Tongue (tissue), 3 donors: ENCODE measurements at places on chromosomes 16 and 17. TPM values are rescaled to one million over a fixed set of nuclear protein-coding genes. Genes with fewer than 3 reads are reported as not detected.

HBA1 gene
- 357 TPM for total RNA-seq

GRCh38 chr17:75737133-75737962 lies 16.1 kb downstream of the ITGB4 start:
- DNase-seq: no peak

CHP2 gene
- total RNA-seq: 0.62 TPM

SMG1 gene
- total RNA-seq: 134 TPM

DNA sequence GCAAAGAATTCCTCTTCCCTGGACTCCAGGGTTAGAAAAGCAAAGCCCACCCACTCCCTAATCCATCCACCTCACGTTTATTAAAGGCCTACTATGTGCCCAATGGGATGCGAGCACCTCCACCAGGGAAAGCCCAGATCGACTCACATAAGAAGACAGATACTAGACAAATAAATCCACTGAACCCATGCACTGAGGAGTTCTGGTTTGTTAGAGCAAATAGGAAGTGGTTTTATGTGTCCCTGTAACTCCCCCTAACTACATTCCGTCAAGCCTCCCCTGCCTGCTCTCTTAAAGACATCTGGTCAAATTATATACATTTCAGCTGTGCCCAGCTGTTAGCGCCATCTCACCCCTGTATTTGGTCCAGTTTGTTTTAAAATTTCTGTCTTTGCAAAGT lies 218.5 kb upstream of the RPL38 start:
- peak; percentile 60 for DNase-seq

GRCh38 chr17:52147431-52147830 lies 11.1 kb downstream of the CA10 start:
- DNase-seq: no peak

KRT40 gene
- 7.7 TPM for total RNA-seq

IL17C gene
- total RNA-seq: not detected

GRCh38 chr17:76382803-76383545 lies 1.4 kb upstream of the SPHK1 start:
- DNase-seq: peak; percentile 54

CCDC78 gene
- total RNA-seq: 1.4 TPM

DNA sequence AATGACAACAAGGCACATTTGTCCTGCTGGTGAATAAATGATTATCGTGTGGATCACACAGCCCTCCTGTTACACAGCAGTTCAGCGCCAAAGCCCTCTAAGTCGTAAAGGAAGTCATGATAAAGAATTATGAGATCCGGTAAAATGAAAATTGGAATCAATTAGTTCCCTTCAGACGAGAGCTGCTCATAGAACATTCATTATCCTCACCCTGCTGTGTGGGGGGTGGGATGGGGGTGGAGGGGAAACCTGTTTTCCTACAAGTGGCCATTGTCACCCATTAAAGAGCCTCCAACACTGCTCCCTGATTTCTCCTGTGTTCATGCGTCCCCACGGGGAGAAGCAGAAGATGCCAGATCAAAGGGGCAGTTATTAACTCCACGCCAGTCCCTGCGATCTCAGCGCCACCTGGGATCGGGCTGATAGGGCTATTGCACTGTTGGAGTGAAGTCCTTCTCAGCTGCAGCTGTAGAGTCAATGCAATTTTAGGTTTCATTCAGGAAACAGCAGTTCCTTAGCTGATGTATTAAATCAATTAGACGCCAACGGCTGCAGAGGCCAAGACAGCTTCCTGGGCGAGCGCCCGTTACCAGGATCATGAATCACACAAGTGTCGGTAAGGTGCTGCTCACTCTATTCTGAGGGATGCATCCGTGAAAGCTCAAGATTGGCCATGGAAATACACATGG lies 19.2 kb upstream of the CACNG4 start:
- DNase-seq: no peak

GRCh38 chr16:81469183-81469677 lies 24.6 kb downstream of the CMIP start:
- DNase-seq: no peak

DNA sequence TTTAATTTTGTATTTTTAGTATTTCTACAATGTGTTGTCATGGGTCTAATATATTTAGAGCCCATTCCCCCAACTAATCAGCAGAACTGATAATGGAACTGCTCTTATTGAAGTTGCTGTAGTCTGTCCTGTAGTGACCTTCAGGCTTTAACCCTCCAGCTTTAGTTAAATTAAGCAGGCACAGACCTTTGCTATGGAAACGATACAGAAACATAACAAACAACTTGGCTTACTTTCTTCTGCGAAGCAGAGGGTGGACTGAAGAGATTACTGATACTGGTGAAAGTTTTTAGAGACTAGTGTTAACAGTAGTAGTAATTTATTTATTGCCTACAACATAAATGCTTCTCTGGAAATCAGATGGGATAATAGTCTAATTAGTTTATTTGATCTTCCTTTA lies 61.4 kb downstream of the NFATC3 start:
- DNase-seq: peak; percentile 70

NPIPA7 gene
- 4.0 TPM for total RNA-seq

NOTUM gene
- 1.9 TPM for total RNA-seq

GDPD1 gene
- 3.4 TPM for total RNA-seq

DNA sequence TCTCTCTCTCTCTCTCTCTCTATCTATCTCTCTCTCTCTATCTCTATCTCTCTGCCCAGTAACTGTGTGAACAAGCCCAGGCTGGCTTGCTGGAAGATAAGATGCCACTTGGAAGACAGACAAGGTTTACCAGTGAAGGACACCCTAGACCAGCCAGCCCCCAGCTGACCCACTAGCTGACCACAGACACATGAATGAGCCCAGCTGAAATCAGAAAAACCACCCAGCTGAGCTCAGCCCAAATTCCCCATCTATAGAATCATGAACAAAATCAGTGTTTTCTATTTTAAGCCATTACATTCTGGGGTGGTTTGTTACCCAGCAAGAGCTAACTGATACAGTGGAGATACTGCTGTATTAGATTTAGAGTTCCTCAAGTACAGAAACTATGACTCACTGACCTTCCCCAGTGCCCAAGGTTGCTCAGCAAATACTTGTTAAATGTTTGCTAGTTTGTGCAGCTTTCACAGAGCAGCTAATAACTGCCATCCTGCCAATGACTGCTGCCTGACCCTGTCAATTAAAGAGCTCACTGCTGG lies 18.0 kb downstream of the EMP2 start:
- DNase-seq: no peak

GRCh38 chr16:89025636-89026035 lies 48.6 kb upstream of the CBFA2T3 start:
- DNase-seq: no peak

- peak; percentile 80 for DNase-seq
Observed at GRCh38 chr16:80347900-80348299, 192.9 kb upstream of the DYNLRB2 start.

- DNase-seq: peak; percentile 55
Observed at GRCh38 chr17:81491761-81492160, 20.8 kb downstream of the ACTG1 start.

GRCh38 chr17:29347831-29348629 lies 42.1 kb upstream of the TAOK1 start:
- no peak for DNase-seq

- no peak for DNase-seq
Observed at GRCh38 chr17:39555368-39555767, 52.4 kb downstream of the NEUROD2 start.

- peak; percentile 90 for DNase-seq
Observed at GRCh38 chr17:78351449-78352006, 8.3 kb downstream of the SOCS3 start.

- DNase-seq: no peak
Observed at GRCh38 chr17:72222661-72223380, 102.0 kb downstream of the SOX9 start.

ZG16 gene
- not detected for total RNA-seq

DNA sequence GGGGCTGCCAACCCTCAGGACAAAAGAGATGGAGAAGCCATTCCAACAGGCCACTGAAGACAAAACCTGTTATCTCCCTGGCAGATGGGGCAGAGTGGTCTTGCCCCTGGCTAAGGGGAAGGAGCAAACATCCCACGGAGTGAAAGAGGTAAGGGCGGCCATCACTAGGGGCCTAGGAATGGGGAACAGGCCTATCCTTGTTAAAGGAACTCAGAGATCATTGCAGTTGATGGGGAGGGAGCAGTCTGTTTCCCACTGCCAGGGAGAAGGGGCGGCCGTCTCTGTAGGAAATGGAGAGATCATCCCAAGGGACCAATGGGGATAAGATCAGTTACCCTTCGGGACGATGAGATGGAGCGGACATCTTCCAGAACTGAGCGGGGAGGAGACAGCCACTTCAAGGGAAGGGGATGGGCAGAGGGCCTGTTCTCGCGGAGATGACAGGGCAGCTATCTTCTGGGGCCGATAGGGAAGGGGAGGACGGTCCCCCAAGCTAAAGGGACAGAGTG lies 581 bp upstream of the TMEM208 start:
- no peak for DNase-seq

MYH8 gene
- total RNA-seq: 4,616 TPM

PRR11 gene
- total RNA-seq: 5.0 TPM

- DNase-seq: no peak
Observed at GRCh38 chr16:632486-633335, 1.9 kb downstream of the WFIKKN1 start.

DNA sequence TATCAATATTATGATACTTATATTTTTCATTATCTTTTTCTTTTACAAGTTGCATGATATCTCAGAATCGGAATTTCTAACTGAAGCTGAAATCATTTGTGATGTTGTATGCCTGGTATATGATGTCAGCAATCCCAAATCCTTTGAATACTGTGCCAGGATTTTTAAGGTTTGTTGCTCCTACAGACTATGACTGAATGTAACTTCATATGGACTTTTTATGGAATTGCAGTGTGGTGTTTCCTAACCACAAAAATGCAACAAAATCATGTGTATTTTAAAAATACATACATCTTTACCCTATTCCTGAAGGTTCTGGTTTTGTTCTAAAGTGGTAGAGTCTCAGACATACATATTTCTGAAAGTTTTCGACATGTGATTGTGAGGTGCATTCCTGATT lies 58.8 kb upstream of the RHBDL3 start:
- no peak for DNase-seq

TMIGD1 gene
- total RNA-seq: not detected

TP53TG3F gene
- not detected for total RNA-seq

- DNase-seq: no peak
Observed at GRCh38 chr17:71798701-71799100, 322.1 kb upstream of the SOX9 start.

ATF7IP2 gene
- 4.1 TPM for total RNA-seq

DNA sequence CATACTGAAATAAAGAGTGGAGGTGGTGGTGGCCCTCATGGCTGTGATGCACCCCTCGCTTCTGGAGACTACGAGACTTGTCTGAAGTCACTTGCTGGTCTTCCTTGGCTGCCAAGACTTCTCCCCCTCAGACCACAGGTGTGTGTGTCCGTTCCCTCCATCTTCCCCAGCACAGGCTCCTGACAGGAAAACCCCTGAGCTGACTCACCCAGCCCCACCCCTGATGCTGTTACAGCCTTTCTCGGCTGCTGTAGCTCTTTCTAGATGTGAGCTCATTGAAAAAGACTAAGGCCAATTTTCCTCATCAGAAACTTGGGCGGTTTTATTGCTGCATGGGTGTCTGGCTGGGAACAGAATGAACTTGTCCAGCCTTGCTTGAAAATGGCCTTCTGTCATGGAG lies 296.9 kb downstream of the TMEM114 start:
- DNase-seq: no peak

CSNK2A2 gene
- total RNA-seq: 44.9 TPM

DNA sequence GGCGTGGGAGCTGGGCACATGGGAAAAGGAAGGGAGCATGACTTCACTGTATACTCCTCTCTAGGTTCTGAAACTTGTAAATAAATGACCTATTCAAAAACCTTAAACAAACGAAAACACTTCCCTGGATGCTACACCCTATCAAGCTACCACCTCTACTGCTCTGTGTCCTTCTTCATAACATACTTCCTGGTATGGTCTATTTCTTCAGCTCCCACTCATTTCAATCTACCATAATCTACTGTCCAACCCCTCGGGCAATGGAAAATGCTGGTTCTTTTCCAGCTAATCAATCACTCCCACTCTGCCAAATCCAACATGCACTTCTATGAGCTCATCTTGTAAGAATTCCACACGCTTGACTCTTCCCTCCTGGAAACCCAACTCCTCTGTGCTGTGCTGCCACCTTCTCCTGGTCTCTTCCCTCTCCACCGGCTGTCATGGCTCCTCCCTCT lies 42.4 kb downstream of the AMFR start:
- DNase-seq: no peak

HS3ST2 gene
- total RNA-seq: not detected

DNA sequence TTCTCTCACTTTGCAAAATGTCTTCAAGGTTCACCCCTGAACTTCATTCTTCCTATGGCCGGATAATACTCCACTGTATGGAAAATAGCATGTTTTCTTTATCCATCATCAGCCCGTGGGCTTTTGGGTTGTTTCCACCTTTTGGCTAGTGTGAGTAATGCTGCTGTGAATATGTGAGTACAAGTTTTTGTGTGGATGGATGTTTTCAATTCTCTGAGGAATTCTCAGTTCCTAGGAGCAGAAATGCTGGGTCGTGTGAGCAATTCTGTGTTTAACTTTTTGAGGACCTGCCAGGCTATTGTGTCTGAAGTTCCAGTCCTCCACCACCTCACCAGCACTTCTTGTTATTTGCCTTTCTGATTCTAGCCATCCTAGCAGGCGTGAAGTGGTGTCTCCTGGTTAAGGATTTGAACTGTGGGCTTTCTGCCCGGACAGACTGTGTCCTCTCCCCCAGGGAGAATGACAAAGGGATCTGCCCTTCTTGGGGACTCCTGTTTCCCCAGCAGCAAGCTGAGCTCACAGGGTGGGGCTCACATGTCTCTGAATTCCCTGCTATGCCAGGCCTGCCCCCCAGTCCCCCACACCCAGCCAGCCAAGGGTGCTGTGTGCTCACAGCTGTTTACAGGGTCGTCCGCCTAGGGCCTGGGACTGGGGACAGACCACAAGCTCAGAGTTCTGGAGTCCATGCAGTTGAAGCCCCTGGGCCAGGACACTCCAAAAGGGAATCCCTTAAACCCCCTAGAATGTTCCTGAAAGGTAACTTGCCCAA lies 92.2 kb upstream of the CIBAR2 start:
- DNase-seq: no peak

KRTAP1-1 gene
- not detected for total RNA-seq

DNA sequence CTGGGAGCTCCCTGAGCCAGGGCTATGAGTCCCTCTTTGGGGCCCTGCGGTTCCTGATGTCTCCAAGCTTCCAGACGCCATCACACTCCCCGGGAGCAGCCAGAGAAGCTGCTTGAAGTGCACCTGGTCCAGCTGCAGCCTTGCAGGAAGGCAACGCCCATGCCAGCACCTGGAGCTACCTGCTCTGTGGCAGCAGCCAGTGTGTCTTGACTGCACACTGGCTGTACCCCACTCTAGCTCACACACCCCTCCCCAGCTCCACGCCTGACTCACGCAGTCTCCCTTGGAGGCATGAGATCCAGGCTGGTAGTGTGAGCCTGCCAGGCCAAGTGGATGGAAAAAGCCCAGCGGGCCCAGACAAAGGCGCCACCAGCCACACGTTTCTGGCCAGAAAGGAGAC lies 63.3 kb downstream of the USP32 start:
- DNase-seq: no peak

DNA sequence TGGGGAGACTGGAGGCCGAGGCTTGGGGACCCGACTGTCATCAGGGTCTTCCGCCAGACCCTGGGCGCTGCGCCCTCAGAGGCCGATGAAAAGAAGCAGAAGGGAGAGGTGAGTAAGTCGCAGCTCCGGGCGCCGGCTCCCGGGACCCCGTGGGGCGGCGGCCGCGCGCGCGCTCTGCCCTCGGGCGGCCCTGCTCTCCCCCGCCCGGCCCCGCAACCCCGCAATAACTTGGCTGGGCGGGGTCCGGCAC lies 392 bp upstream of the ABHD15 start:
- no peak for DNase-seq
